Right atrium auricular region (tissue), 2 donors: ENCODE measurements at places on chromosomes 6 and 20.

- no peak for DNase-seq
These were observed 2.8 kb downstream of the C20orf203 start for GRCh38 chr20:32670773-32671455.

GRCh38 chr20:45819466-45819865 lies 7.0 kb downstream of the UBE2C start:
- no peak for DNase-seq

DNA sequence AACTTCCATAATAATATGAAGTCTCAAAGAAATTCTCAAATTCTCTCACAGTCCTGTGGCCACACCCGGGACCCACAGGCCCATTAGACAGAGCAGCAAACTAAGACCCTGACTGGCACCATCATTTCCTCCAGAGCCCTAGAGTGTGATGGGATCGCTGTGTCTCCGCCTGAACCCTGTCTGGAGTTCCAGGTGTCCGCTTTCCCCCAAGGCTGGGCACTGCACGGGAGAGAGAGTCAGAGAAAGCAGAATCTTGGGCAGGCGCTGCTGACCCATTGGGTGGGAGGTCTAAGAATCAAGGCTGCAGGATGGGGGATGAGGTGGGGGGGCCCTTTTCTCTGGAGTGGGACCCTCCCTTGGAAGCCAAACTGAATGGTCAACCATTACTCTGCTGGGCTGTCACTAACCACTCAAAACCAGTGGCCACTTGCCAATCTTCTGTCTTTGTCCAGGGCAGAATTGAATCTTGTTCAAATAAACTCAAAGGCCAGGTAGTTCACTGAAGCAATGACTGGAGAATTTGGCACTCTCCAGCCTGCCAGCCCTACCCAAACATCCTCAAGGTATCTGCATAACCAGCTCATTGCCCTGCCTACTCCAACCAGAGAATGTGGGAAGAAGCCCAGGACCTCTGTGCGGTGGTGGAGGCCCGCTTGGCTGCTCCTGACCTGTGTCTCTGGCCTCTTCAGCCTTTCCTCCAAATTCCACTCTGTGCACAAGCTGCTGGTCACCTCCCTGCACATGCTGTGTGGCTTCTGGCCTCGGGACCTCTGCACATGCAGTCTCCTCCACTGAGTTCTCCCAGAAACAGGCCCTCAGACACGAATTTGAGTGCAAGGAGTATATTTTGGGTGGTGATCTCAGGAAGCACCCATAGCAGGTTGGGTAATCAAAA lies 141.1 kb downstream of the CEBPB start:
- no peak for DNase-seq

- no peak for DNase-seq
These were observed 78.5 kb downstream of the AGPAT4 start for GRCh38 chr6:161195386-161195785.
